ENCODE measurements at places on chromosomes 4 and X.

DNA sequence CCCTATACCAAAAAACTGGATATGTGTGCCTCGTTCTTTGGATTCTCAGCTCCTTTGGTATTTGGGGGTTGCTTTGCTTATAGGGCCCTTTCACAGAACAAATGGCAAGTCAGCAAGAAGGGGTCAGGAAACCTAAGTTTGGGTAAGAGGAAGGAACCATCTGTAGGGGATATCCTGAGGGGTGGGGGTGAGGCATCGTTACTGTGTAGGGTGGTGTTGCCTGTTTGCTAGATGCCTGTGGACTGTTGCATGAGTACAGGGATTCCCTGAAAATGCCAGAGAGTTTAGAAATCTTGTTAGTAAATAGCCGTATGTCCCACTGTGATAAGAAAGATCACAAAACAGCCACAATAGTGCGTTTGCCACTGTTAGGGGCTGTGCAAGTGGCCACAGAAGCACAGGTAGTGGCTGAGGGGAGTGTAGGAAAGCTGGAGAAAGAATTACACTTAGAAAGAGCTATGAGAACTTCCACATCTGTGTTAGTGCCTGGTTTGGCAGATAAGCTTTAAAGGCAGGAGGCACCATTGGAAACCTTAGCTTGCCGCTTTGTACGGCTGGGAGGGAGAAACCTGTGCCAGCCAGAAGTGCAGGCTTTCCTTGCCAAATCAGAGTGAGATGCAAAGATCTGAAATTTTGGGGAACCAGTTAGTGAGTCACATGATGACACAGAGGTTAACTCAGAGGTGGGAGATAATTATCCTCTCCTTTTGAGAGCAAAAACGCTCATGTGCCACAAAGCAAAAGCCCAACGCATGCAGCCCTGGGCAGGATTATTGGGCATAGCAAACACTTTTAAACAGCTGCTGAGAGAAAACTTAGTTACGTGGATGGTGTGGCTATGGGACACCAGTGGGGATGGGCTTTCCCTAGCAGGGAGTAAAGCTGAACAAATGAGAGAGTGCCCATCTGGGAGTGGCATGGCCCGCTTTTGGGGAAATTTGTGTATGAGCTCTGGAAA is 343.7 kb downstream of the ARAP2 start:
- DNase-seq, result no peak

- DNase-seq, result no peak
Measured at GRCh38 chr4:40187386-40187906, 9.4 kb upstream of the RHOH start.

GRCh38 chr4:102061133-102061532 is 270.6 kb downstream of the BANK1 start:
- no peak for DNase-seq

DNA sequence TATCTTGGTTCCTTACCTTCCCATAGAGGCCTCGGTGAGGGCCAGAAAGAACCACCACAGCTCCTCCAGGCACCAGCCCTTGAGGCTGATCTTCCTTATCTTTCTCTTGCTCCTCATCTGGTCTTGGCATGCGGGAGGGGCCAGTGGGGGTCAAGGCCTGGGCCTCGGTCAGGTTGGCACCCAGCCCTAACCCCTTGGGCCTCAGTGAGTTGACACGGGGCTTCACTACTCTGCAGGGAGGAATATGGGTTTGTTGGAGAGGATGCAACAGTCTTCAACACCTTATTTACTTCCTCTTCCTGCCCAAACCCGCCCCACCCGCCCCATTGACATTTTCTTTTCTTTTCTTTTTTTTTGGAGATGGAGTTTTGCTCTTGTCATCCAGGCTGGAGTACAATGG is 6.0 kb downstream of the GPKOW start:
- no peak for DNase-seq

- DNase-seq, result no peak
Measured at GRCh38 chrX:46737462-46737861, 21.5 kb downstream of the SLC9A7 start.

- DNase-seq, result no peak
Measured at GRCh38 chrX:48465336-48465933, 4.6 kb downstream of the SLC38A5 start.

DNA sequence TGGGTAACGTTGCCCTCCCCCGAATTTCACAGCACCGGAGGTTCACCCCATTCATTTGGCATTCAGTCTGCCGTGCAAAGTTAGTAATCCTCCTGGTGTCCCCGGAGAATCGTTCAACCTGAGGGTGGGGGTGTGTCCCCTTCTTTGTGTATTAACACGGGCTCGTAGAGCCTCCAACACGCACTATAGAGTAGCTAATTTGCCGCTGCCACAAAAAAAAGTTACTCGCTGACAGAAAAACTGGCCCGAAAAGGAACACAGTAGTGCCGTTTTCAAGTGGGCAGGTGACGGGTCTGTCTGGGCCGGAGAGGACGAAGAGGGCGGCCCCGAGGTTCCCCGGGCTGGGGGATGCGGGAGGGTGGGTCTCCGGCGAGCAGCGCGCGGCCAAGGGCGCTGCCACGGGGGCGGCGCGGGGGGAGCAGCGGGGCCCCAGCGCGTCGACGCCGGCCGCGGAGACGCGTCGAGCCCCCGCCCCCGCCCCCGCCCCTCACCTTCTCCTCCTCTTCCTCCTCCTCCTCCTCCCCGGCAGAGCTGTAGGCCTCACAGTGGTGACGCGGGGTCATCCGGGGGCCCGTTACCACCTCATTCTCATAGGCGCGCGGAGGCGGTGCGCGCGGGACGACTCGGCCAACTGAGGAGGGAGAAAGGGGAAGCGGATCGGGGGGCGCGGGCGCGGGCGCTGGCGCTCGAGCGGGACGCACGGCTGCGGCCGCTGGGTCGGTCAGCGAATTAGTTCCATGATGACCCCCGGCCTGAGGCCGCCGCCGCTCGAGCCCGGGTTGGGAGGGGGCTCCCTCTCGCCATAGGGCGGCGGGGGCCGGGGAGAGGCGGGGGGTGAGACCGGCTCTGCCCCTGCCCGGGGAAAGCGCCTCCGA is 571 bp downstream of the CCNI start:
- DNase-seq, result peak; percentile 73

GRCh38 chrX:40278340-40279090 is 180.8 kb upstream of the BCOR start:
- no peak for DNase-seq

- DNase-seq, result no peak
Measured at GRCh38 chr4:22496165-22496813, 19.6 kb downstream of the ADGRA3 start.

DNA sequence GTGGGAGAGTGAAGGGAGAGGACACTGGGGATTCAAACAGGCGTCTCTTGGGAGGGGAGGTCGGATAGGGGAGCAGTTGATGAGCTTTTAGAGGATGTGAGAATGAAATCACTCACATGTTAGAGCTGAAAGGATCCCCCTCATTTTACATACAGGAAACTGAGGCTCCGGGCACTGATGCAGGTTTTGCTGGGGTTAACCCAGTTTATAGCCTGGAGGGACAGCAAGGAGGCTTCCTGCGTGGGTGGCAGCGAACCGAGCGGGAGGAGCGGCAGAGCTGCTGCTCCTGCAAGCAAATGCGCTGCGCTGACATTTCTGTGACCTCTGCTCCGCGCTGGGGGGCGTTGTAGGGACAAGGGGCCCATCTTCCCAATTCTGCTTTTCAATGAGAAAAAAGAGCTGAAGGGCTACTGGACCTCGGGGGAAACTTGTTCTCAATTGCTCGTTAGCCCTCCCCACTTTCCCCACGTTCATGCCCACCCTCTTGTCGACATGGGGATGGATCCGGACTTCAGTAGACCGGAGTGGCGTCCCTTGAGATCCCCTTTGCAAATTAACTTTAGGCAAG is 1.2 kb upstream of the NEUROG2 start:
- DNase-seq, result peak; percentile 77

- no peak for DNase-seq
Measured at GRCh38 chrX:24332878-24333277, 19.0 kb upstream of the SUPT20HL2 start.

GRCh38 chr4:104615496-104615895 is 120.8 kb upstream of the CXXC4 start:
- DNase-seq, result no peak

- DNase-seq, result no peak
Measured at GRCh38 chr4:185004562-185005218, 13.6 kb upstream of the HELT start.

- no peak for DNase-seq
Measured at GRCh38 chr4:3512279-3512678, 19.9 kb downstream of the LRPAP1 start.

- DNase-seq, result no peak
Measured at GRCh38 chr4:143701365-143701764, 890 bp upstream of the FREM3 start.

- no peak for DNase-seq
Measured at GRCh38 chrX:109487640-109488039, 5.8 kb upstream of the GUCY2F start.

DNA sequence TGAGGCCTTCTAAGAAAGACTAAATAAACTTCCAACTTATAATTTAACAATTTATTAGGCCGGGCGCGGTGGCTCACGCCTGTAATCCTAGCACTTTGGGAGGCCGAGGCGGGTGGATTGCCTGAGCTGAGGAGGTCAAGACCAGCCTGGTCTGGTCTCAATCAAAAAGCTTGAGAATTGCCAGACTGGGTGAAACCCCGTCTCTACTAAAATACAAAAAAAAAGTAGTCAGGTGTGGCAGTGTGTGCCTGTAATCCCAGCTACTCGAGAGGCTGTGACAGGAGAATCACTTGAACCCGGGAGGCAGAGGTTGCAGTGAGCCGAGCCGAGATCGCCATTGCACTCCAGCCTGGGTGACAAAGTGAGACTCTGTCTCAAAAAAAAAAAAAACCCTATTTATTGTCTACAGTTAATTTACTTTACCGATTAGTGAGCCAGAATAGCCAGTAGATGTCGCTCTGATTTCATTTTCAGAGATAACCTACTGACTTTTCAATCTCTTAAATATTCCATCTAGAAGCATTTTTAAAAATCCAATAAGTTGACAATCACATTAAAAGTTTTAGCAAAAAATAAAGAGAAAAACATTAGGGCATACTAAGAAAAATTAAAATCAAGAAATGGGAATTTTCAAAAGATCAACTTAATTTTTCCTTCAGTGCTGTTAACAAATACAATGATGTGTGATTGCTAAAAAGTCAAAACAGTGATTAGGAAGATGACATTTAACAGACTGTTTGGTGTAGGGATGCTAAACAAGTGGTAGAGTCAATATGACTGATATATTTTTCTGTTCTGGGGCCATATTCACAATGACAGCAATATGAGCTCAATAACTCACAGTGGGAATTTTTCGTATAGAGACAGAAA is 4.3 kb upstream of the SHROOM3 start:
- DNase-seq, result no peak

GRCh38 chr4:73725985-73726384 is 14.4 kb upstream of the CXCL8 start:
- DNase-seq, result no peak

GRCh38 chr4:170652571-170652970 is 562.8 kb upstream of the AADAT start:
- no peak for DNase-seq

DNA sequence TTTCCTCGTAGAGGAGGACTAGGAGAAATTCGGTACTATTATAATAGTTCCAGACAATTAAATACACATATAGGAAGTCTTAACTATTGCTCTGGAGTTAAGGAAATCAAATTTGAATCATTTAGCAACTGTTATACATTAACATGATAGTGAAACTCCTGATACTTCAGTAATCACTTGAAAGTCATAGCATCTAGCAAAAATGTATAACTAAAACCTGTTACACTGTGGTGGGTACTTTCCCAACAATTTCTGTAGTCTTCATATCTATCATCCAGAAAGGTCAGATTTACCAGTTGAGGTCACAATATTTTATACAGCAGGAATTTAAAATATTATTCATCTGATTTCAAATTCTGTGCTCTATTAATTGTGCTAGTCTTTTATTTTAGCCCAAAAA is 669.6 kb upstream of the PCDH10 start:
- DNase-seq, result no peak

DNA sequence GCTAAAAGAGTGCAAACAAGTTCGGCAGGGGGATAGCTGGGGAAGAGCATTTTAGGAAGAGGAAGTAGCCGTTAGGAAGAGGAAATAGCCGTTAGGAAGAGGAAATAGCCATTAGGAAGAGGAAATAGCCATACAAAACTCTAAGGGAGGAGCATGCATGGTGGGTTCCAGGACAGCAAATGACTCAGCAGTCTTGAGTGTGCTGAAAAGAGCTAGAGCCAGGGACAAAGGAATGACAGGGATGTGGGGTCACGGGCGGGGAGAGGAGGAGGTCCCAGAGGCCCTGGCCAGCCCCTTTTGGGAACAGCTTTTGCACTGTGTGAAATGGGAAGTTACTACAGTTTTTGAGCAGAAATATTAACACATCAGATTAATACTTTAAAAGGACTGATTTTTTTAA is 882.6 kb downstream of the TRIML1 start:
- no peak for DNase-seq

GRCh38 chrX:40877887-40878286 is 142.5 kb upstream of the MED14 start:
- no peak for DNase-seq

DNA sequence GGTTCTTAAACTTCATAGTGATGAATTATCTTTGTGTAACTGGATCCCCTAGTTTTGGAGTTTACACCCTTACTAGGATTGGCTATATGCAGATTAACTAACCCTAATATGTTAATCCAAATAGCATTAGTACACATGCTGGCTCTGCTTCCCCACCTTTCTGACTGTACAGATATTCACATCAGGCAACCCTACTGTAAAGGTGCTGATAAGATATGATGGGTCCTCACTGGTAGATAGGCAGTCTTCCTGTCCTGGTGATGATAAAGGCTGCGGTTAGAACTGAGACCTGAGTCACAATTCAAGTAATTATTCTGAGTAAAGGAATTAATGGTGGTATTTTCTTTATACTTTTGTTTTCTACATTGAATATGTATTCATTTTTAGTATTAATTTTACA is 118.6 kb downstream of the COL4A5 start:
- no peak for DNase-seq

GRCh38 chrX:40010550-40011321 is 87.0 kb downstream of the BCOR start:
- DNase-seq, result peak; percentile 42

- no peak for DNase-seq
Measured at GRCh38 chr4:131370846-131371245, 1778.2 kb upstream of the PCDH10 start.
